AG04450 (cell line): ENCODE measurements at places on chromosomes 11 and 22.

DNA sequence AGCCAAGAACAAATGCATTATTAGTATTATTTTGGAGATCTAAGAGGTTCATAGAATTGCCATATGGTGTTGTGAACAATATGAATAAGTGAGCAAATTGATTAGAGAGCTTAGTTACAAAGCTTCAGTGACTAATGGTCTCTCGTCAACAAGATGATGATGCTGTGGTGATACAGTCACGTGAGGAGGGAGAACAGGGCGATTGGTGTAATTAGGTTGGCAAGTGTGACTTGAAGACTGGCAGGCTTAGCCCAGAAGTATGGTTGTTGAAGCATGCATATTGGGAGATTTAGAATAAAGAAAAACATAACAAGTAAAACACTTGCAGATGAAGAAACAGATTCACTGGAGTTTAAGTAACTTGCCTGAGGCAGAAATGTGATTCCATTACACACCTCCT is 100.6 kb upstream of the SORL1-AS1 start:
- no peak for DNase-seq

DNA sequence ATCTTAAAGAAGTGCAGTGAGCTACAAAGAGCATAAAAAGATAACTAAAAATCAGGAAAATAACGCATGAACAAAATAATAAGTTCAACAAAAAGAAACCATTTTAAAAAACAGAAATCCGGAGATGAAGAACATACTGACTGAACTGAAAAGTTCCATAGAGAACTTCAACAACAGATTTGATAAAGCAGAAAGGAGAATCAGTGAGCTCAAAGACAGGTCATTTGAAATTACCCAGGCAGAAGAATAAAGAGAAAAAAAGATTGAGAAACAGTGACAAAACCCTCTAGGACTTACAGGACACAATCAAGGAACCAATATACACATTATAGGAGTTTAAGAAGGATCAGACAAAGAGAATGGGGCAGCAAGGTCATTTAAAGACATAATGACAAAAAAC is 334.3 kb downstream of the NTM start:
- no peak for DNase-seq

DNA sequence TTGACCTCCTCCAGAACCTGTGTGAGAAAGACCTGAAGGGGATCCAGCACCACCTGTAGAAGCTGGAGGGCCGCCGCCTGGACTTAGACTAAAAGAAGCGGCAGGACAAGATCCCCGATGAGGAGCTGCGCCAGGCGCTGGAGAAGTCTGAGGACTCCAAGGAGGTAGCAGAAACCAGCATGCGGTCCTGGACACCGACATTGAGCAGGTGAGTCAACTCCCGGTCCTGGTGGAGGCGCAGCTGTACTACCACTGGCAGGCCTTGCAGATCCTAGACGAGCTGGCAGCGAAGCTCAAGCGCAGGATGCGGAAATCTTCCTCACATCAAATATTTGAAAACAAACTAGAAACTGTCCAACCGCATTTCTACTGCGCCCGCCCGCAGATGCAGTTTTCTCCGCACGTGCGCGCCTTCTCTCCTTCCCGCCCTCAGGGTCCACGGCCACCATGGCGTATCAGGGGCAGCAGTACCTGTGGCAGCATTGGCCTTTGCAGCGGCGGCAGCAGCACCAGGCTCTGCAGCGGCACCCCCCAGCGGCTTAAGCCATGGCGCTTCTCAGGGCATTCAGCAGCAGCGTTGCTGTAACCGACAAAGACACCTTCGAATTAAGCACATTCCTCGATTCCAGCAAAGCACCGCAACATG is 10.2 kb downstream of the CLDN25 start:
- DNase-seq = no peak

DNA sequence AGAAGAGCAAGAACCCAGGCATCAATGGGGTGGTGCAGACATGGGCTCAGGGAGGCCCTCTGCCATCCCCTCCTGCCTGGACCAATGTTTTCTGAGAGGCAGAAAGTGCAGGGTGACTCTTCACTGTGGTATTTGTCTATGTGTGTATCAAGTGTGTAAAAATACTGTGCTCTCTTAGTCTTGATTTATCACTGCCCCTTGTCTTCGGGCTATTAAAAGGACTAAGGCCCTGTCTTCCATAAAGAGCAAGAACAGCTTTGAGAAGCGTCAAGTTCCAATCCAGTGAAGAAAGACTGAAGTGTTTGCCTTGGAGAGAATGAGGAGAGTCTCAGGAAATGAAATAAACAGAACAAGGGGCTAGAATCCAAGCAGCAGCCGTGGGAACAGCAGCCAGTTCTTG is 14.4 kb downstream of the PRSS23 start:
- no peak for DNase-seq

DNA sequence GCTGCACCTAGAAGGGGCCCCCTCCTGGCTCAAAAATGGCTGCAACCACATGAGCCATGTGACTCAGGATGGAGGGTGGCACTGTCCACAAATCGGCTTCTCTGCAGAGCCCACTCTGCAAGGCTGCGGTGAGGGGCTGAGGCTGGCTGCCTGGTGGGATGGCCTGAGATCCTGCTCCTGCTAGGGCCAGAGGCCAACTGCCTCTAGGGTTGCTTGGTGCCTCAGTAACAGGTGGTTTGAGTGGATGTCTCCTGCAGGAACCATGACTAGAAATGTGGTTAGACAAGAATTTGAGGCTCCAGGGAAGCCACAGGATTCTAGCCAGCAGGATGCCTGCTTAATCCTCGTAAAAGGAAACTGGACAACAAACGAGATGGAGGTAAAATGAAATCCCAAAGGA is 17.1 kb downstream of the PATZ1 start:
- DNase-seq = no peak

DNA sequence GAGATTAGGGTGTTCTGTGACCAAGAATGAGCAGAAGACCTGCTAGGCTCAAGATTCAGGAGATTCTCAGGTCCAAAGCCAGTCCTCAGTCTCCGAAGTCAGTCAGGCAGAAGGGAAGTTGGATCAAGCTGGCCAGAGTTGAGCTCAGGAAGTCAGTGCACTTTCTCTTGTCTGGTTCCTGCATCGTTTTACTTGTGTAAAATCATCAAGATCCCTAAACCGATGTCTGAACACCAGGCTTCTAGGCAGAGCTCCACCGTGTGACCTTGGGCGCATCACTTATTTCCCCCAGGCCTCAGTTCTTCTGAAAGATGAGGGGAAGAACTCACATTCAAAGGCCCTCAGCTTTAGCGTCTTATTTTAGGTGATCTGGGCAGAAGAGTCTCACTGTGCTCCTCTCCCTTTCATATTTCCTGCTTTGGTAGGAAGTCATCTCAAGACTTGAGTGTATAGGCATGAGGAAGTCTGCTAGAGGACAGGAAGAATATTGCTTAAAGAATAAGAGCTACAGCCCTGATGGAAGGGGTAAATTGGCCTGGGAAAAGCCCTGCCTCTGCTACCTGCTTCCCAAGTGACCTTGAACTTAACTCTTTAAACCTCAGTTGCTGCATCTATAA is 20.2 kb downstream of the NF2 start:
- no peak for DNase-seq
